Kidney (tissue), 22 donors: ENCODE measurements at places on chromosomes 4 and X.

DNA sequence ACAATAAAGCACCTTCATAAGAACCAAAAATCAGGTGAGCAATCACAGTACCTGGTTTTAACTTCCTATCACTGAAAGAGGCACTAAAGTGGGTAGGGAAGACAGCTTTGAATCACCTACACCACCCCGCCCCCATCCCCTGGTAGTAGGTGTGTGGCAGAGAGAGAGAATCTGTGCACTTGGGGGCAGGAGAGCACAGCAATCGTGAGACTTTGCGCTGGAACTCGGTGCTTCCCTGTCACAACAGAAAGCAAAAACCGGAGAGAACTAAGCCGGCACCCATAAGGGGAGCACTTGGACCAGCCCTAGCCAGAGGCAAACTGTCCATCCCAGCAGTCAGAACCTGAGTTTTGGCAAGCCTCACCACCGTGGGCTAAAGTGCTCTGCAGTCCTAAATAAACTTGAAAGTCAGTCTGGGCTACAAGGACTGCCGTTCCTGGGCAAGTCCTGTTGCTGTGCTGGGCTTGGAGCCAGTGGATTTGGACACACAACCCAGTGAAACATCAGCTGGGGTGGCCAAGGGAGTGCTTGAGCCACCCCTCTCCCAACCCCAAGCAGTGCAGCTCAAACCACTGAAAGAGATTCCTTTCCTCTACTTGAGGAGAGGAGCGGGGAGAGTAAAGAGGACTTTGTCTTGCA, 32.1 kb downstream of the NDUFB11 start:
- DNase-seq, result no peak

GRCh38 chr4:94228493-94229216, 21.0 kb downstream of the SMARCAD1 start:
- DNase-seq, result no peak

GRCh38 chrX:49829016-49829415, at the start of gene PAGE4:
PAGE4 (plus strand) TSS chrX:49829303; CDS start chrX:49830429, 1,126 bp downstream.
- DNase-seq, result no peak

- DNase-seq, result no peak
Measured at GRCh38 chr4:82517043-82517442, 44.7 kb downstream of the TMEM150C start.

DNA sequence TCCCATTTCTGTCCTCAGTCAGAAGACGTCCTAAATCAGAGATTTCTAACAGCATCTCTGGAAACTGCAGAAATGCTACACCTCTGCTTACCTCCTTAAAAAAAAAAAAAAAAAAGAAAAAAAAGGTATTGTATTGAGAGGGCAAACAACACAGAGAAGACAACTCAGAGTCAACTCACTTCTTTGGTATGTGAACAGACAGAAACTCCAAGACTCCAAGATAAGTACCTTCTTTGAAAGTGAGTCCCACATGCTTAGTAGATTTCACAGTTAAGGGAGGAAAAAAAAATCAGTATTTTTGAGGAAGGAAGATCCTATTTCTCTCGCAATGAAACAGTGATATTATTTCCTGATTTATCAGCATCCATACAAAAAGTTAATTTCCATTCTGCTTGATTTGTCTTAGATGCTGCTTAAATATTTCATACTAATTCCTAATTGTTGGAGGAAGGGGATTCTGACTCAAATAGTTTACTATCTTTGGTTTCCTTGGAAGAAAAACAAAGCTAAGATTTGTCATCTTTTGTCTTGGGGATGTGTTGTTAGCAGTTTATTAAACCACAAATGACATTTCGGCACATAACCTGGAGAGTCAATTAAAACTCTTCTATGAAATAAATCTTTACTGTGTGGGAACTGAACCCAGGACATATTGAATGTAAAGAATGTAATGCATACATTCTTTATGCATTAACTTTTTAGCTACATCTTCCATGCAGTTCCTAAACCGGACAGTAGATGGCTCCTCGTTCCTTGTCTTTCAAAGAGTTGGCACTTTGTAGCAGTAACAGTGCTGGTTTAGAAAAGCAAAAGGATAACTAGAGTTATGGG, 4.7 kb downstream of the RASGEF1B start:
- DNase-seq, result peak; percentile 86

- DNase-seq, result no peak
Measured at GRCh38 chrX:33086886-33087285, 124.5 kb downstream of the DMD start.

DNA sequence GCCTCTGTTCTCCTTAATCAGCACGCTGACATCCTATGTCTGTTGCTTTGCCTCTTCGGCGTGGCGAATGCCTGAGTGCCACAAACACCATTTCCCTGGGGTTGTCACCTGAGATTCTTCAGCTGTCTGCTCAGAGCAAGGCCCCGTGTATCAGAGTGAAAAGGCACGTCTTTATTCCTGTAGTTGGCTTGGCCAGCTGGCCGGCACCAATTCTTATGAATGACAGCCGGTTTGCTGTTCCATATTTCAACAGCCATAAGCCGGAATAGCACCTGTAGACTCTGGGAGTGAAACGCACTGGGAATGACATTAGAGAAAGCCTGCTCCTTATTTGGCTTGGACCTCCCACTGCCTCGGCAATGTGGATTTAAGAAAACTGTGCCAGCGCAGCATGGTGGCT, 89.3 kb downstream of the MGST2 start:
- no peak for DNase-seq

GRCh38 chrX:23103546-23103945, 103.8 kb downstream of the DDX53 start:
- no peak for DNase-seq

- peak; percentile 74 for DNase-seq
Measured at GRCh38 chr4:140252141-140252741, 98.3 kb upstream of the MAML3 start.

GRCh38 chr4:186272699-186273391, 6.9 kb downstream of the F11 start:
- DNase-seq, result no peak

DNA sequence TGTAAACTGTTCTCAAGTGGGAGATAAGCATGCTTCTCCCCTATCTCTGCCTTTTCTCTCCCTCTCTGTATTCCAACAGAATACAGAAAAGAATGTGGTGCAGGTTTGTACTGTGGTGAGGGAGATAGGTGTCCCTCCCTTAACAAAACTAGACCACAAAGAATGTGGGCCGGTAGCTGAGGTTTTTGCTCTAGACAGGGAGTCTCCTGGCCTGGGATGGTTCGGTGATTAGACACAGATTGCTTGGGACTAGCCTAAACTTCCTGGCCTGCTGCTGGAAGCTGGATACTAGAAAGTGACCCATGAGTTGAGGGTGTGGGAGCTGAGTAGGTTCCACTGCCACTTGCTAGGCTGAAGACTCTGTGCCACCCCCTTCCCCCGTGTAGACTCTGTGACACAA, 143.0 kb downstream of the CXXC4 start:
- DNase-seq, result no peak

- DNase-seq, result no peak
Measured at GRCh38 chr4:61318431-61318830, 118.3 kb downstream of the ADGRL3 start.

DNA sequence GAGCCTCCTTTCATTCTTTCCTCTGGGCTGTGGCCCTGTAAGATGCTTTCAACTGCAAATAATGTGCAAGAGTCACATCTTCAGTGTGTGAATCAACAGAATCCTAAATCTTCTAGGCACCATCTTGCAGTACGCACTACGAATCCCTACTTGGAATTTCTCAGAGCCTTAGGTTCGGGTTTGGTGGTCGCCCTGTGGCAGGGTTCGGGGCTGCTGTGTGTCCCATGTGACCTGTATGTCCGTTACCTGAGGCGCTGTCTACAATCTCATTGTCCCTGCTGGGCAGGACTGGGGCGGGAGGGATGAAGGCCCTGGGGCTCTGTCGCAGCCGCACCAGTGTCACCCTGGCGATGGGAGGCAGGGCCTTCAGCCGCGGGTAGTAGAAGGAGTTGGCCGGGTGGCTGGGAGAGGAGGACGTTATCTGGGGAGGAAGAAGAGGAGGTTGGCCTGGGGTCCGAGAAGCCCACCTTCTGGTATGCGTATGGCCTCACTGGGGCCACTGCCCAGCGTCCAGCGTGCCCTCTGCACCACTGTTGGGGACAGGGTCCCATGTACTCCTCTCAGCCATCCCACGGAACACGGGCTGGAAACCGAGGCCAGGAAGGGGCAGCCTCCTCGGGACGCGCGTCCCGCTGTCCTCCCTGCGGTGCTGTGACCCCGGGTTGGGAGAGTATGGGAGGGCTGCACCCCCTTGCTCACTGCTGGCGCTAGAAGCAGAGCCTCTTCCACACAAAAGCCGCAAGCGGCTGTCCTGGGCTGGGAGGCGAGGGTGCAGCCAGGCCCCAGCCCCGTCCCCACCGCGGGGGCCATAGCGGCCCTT, 2.0 kb downstream of the SPON2 start:
- DNase-seq, result no peak

DNA sequence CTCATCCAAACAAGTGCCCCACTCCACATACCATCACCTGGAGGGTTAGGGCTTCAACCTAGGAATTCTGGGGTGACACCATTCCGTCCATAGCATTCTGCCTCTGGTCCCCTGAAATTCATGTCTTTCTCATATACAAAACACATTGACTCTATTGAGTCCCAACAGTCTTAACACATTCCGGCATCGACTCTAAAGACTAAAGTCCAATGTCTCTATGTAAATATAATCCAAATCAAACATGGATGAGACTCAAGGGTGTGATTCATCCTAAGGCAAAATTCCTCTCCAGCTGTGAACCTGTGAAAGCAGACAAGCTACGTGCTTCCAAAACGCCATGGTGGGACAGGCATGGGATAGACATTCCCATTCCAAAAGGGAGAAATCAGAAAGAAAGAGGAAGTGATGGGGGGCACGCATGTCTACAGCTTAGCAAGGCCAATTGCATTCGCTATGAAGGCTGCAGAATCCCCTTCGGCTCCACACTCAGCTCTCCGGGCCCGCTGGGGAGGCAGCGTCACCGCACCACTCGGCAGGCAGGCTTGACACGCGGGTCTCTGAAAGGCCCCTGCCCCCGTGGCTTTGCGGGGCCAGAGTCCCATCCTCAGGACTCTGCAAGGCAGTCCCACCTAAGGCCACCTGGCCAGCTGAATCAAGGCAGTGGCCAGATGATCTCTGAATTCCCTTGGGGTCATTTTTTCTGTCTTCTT, 53.2 kb downstream of the ADRA2C start:
- no peak for DNase-seq

DNA sequence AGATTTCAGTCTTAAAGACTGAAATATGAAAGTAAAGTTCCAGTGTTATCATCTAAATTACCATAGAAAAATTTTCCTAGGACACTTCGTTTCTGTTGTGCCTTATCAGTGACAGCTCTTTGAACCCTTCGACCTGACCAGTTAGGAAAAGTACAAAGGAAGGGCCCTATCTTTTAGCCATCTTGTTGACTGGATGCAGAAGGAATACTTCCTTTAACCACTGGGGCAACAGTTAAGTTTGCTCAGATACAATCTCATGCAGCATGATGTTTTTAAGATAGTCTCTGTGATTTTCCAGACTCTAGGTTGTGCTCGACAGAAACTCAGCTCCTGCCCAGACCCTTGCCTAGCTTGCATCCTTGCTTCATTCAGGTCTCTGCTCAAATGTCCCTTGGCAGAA, 210.5 kb upstream of the RPS6KA3 start:
- DNase-seq, result no peak

GRCh38 chr4:76059750-76060149, 14.8 kb upstream of the ART3 start:
- no peak for DNase-seq

GRCh38 chr4:108900018-108900580, 137.2 kb upstream of the ETNPPL start:
- DNase-seq, result peak; percentile 68

GRCh38 chrX:6989858-6990257, 157.7 kb upstream of the STS start:
- DNase-seq, result no peak

DNA sequence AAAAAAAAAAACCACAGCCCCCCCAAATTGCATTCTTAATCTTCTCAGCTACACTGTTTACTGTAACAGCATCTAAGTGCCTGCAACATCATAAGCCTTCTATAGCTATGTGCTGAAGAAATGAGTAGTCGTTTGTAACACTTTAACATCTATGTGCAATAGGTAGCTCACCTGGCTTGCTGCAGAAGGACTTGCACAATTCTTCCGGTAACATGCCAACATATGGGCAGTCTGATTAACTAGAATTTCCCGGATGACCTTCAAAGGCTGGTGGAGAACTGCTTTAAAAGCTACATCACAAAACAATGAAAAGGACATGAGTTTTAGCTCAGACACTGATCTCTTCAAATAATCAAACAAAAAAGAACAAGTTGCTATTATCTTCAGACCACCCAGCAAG, 52.9 kb downstream of the METTL14 start:
- DNase-seq, result no peak

GRCh38 chrX:132022967-132023895, at the start of gene STK26:
STK26 (plus strand) TSS chrX:132023302; CDS start chrX:132023618, 316 bp downstream.
- peak; percentile 86 for DNase-seq

- DNase-seq, result peak; percentile 66
Measured at GRCh38 chr4:76570141-76570973, 135.3 kb downstream of the SHROOM3 start.

DNA sequence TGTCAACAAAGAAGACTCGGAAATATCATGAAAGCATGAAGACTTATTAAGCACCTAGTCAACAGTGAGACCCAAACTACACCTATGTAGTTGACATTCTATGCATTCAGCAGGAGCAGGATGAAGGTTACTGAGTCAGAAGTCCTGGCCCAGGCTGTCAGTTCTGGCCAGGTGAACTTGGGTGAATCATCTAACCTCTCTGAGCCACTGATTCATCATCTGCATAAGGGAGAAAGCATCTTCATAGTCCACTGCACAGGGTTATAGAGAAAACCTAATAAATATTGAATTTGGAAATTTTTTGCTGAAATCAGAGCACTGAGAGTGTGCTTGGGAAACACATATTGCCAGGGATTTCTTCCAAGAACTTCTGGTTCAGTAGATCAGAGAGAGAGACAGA, 296.0 kb upstream of the SFRP2 start:
- DNase-seq, result no peak

- no peak for DNase-seq
Measured at GRCh38 chr4:985123-985830, 1.6 kb upstream of the IDUA start.

DNA sequence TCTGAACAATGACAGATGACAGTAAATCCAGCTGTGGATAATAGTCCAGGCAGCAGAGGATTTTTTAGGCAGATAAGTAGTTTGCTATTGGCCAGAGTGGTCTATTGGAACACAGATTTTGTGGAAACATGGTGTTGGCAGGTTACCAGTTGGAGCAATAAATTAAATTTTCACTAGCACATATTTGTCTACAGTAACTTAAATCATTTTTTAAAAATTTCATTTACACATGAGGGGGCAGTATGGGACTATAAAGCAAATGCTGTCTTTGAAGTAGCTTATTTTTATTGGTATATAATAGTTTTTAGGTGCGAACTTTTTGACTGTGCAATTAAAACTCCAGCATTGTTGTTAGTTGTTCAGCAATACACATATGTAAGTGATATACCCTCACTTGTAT, 289.8 kb downstream of the ARHGAP10 start:
- peak; percentile 54 for DNase-seq

GRCh38 chr4:167035390-167035789, 198.9 kb downstream of the SPOCK3 start:
- no peak for DNase-seq
